ENCODE measurements at places on chromosomes 12 and 14. TPM values are rescaled to one million over a fixed set of nuclear protein-coding genes. Genes with fewer than 3 reads are reported as not detected.

The CEBPE gene
- polyA plus RNA-seq = not detected

The GPRC5D gene
- polyA plus RNA-seq = not detected

The AJUBA gene
- 0.75 TPM for polyA plus RNA-seq

The RAD9B gene
- 0.24 TPM for polyA plus RNA-seq

The SLCO1A2 gene
- polyA plus RNA-seq = 8.1 TPM

The RHOJ gene
- 11.1 TPM for polyA plus RNA-seq

The KLRD1 gene
- 0.46 TPM for polyA plus RNA-seq

The DEGS2 gene
- 3.1 TPM for polyA plus RNA-seq

The PLBD1 gene
- polyA plus RNA-seq = 0.98 TPM
